Naive thymus-derived CD8-positive, alpha-beta T cell (primary cell): ENCODE measurements at places on chromosomes 3 and 15. TPM values are rescaled to one million over a fixed set of nuclear protein-coding genes. Genes with fewer than 3 reads are reported as not detected.

Gene POLQ
- total RNA-seq = 0.23 TPM

GRCh38 chr3:168511428-168512014, 415.8 kb upstream of the GOLIM4 start:
- H3K27me3 ChIP-seq = no peaks in the 10 kb centered on the region
- H3K36me3 ChIP-seq = no peaks in the 10 kb centered on the region
- no peaks in the 10 kb centered on the region for H3K4me1 ChIP-seq
- no peak overlapping the region for H3K27ac ChIP-seq

Gene CNTN4
- total RNA-seq = not detected

DNA sequence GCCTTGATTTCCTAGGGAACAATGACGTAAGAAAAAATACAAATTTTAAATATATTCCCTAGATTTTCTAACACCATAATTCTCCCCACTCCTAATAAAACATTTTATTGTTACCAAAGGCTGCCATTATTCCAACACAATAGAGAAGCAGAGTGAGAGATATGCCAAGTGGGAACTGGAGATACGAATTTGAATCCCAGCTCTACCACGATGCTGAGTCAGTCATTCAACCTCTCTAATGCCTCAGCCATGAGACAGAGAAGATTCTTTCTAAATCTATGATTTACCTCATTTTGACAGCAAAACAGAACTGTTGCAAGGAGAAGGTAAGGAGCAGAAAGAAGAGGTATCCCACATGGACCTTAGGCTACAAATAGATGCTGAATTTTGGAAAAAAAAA, 112.5 kb downstream of the IGF2BP2 start:
- H3K4me3 ChIP-seq = no peak overlapping the region
- H3K36me3 ChIP-seq = no peaks in the 10 kb centered on the region
- no peak overlapping the region for H3K27ac ChIP-seq

Gene GOLGA6A
- 0.39 TPM for total RNA-seq

DNA sequence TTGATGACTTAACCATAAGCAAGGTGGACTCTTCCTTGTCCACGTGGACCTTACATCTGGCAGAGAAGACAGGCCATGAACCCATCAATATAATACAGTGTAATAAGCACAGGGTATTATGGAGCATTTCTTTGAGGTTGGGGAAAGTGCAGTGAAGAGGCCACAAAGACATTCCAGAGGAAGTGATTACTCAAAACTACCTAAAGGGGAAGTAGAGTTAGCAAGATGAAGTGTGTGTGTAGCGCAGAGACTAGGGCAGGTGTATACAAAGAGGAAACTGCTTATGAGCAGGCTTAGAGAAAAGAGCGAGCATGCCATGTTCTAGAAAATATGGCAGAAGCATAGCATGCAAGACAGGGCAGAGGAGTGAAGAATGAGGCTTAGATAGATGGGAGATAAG, 17.9 kb downstream of the CP start:
- H3K27me3 ChIP-seq = peaks cover 18% of the 10 kb centered on the region
- no peaks in the 10 kb centered on the region for H3K36me3 ChIP-seq

Gene GPR156
- not detected for total RNA-seq

Gene PRR23E
- not detected for total RNA-seq

DNA sequence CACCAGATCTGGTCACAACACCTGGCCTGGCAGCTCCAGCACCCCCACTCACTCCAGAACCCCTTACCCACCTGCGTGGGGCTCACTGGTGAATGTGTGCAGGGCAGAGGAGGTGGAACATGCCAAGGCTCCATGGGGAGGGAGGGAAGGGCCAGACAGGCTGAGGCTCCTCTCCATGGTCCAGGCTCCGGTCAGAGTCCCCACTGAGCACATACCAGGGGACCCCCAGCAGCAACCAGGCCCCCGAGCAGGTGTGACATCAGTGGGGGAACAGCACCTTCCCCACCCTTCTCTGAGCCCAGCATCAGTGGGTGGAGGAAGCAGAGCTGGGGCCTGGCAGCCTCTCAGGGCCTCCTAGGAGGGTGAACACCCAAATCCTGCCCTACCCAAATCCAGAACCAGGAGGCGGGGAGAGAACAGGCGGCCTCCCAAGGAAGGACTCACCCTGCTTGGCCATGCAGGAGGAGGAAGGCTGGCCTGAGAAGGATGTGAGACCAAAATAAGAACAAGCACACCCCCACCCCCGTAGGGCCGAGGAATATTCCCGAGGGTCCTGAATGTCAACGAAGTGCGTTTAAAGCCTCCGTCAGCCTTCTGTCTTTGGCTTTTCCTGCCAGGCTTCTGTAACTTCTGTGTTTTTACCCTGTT, 1.1 kb upstream of the GP9 start:
- no peak for DNase-seq
- no peaks in the 10 kb centered on the region for H3K27me3 ChIP-seq
- H3K27ac ChIP-seq = no peak overlapping the region
- H3K4me3 ChIP-seq = no peak overlapping the region
- H3K36me3 ChIP-seq = no peaks in the 10 kb centered on the region

- no peaks in the 10 kb centered on the region for H3K36me3 ChIP-seq
- no peak for DNase-seq
- no peaks in the 10 kb centered on the region for H3K4me1 ChIP-seq
- H3K27ac ChIP-seq = no peak overlapping the region
- H3K4me3 ChIP-seq = no peak overlapping the region
- H3K27me3 ChIP-seq = peaks cover 10% of the 10 kb centered on the region
These were observed 54.4 kb downstream of the ATP8B4 start for GRCh38 chr15:50064673-50065072.

GRCh38 chr3:1442271-1442670, 349.4 kb downstream of the CNTN6 start:
- no peaks in the 10 kb centered on the region for H3K4me1 ChIP-seq
- no peaks in the 10 kb centered on the region for H3K27me3 ChIP-seq
- no peaks in the 10 kb centered on the region for H3K36me3 ChIP-seq
- no peak overlapping the region for H3K4me3 ChIP-seq
- H3K27ac ChIP-seq = no peak overlapping the region

DNA sequence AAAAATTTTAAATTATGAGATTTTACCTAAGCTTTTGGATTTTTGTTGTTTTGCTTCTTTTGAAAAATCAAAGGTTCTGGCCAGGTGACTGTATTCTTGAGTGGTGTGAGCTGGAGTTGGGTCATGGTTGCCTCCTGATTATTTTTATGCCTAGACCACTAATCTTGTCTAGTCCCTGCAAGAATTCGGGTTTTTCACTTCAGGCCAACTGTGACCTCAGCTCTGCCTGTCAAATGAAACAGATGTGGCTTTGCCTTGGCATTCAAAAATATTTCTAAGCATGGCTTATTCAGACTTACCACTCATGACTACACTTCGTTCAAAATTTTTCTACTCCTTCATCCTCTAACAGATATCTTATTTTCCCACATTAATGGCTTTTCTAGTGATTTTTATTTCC, 25.4 kb upstream of the CDV3 start:
- H3K27ac ChIP-seq = no peak overlapping the region
- H3K36me3 ChIP-seq = no peaks in the 10 kb centered on the region
- H3K27me3 ChIP-seq = no peaks in the 10 kb centered on the region
- H3K4me3 ChIP-seq = no peak overlapping the region

Gene MAPKBP1
- 36.0 TPM for total RNA-seq

Gene IL12A
- 3.0 TPM for total RNA-seq

Gene RBMS3
- not detected for total RNA-seq

DNA sequence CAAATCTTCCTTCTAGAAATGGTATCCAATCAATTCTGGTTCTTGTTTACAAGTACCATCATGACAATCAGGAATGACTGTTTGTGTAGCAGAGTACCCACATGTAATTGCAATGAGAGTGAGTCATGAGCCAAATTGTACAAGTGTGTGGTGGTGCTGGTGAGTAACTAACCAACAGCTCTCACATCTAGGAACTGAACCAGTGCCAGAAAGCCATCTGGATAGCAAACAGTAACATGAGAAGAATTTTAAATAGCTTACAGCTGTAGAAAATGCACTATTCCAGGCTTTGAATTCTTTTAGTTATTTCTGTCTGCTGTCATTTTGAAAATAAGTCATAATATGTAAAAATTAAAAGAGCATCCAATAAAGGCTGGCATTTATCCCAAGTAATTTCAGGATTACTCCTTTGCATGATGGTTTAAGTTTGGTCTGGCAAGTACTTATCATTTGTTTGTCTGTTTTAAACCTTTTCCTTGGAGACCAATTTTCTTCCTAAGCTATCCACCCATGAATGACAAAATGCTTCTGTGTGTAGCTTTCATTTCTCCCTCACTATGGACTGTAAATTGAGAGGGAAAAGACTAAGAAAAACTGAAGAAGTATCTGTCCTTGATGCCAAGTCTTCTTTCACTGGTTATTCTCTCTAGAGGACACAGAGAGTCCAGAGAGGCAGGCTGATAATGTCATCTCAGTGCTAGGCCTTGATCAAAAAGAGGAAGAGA, 60.0 kb downstream of the PIK3CB start:
- H3K27me3 ChIP-seq = no peaks in the 10 kb centered on the region
- no peak overlapping the region for H3K4me3 ChIP-seq
- H3K36me3 ChIP-seq = no peaks in the 10 kb centered on the region
- peak overlapping the region; percentile 69 for H3K27ac ChIP-seq
- no peak for DNase-seq
- H3K4me1 ChIP-seq = peaks cover 34% of the 10 kb centered on the region

- H3K27ac ChIP-seq = no peak overlapping the region
- no peak for DNase-seq
- H3K4me3 ChIP-seq = no peak overlapping the region
- H3K27me3 ChIP-seq = no peaks in the 10 kb centered on the region
- no peaks in the 10 kb centered on the region for H3K36me3 ChIP-seq
These were observed 580.2 kb downstream of the AGBL1 start for GRCh38 chr15:86659724-86660411.

Gene GATA2
- not detected for total RNA-seq

DNA sequence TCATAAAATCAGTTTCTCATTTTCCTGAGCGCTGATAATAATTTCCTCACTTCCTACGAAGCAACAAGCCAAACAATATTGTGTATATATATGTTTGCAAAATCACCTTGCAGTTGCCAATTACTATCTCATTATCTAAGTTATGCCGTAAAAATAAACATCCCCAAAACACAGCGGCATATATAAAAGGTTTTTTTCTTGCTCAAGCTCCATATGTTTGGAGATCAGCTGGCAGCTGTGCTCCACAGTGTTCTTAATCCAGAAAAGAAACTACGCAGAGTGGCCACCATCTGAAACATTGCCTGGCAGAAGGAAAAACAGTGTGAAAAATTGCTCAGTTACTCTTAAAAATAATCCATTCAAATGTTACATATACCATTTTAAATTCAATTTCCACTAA, 951.4 kb downstream of the PLOD2 start:
- H3K4me3 ChIP-seq = no peak overlapping the region
- no peak for DNase-seq
- no peak overlapping the region for H3K27ac ChIP-seq
- no peaks in the 10 kb centered on the region for H3K27me3 ChIP-seq

Gene ZDHHC23
- total RNA-seq = 5.8 TPM

Gene TM6SF1
- total RNA-seq = 0.58 TPM

GRCh38 chr3:174153871-174154270, 705.3 kb upstream of the NAALADL2 start:
- no peaks in the 10 kb centered on the region for H3K4me1 ChIP-seq
- no peak overlapping the region for H3K27ac ChIP-seq
- no peaks in the 10 kb centered on the region for H3K36me3 ChIP-seq
- no peak for DNase-seq

DNA sequence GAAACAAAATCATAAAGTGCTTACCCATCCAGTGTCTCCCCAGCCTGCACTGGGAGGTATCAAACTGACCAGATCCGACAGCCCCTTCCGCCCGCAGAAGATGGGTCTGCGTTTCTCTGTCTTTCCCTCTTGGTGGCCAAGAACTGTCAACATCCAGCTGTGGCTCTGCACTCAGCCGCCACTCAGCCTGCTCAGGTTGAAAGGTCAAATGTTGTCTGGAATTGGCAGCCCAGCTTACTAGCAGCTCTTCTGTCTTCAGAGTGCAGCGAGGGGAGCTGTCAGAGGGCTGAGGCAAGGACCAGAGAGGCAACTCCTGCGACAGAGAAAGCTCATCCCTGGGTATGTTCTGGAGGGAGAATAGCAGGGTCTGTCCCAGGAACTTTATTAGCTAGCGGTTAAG, 45.4 kb downstream of the GOLGA6L2 start:
- H3K27ac ChIP-seq = no peak overlapping the region
- no peak for DNase-seq
- no peaks in the 10 kb centered on the region for H3K36me3 ChIP-seq
- H3K4me1 ChIP-seq = no peaks in the 10 kb centered on the region
- H3K4me3 ChIP-seq = no peak overlapping the region

- H3K27ac ChIP-seq = no peak overlapping the region
- no peaks in the 10 kb centered on the region for H3K27me3 ChIP-seq
- H3K4me3 ChIP-seq = no peak overlapping the region
These were observed 62.9 kb downstream of the UMPS start for GRCh38 chr3:124793054-124793739.

- no peak for DNase-seq
- no peak overlapping the region for H3K4me3 ChIP-seq
- no peaks in the 10 kb centered on the region for H3K27me3 ChIP-seq
- H3K27ac ChIP-seq = no peak overlapping the region
- peaks cover 40% of the 10 kb centered on the region for H3K4me1 ChIP-seq
These were observed 15.4 kb upstream of the CRBN start for GRCh38 chr3:3194861-3195260.

Gene GPR62
- not detected for total RNA-seq

- H3K36me3 ChIP-seq = peaks cover 7% of the 10 kb centered on the region
- no peak within 1 kb of the TSS for H3K27ac ChIP-seq
- H3K4me3 ChIP-seq = no peak within 1 kb of the TSS
- H3K4me1 ChIP-seq = no peaks in the 10 kb centered on the region
These were observed at the start of gene SLC7A14 for GRCh38 chr3:170585937-170586310. TSS of gene SLC7A14 (minus strand) at chr3:170586075. CDS start at chr3:170526936, 59,139 bp downstream.

Gene NMNAT3
- total RNA-seq = 8.8 TPM

GRCh38 chr15:57124036-57124435, 205.6 kb downstream of the TCF12 start:
- H3K36me3 ChIP-seq = peaks cover 54% of the 10 kb centered on the region
- no peak overlapping the region for H3K27ac ChIP-seq
- DNase-seq = no peak

GRCh38 chr3:51942603-51943450, 664 bp downstream of the PARP3 start:
- peaks cover 16% of the 10 kb centered on the region for H3K4me1 ChIP-seq
- H3K27me3 ChIP-seq = no peaks in the 10 kb centered on the region
- H3K27ac ChIP-seq = peak overlapping the region; percentile 91

Gene GHRL
- 1.3 TPM for total RNA-seq

- no peak for DNase-seq
- H3K36me3 ChIP-seq = no peaks in the 10 kb centered on the region
- H3K27me3 ChIP-seq = peaks cover 30% of the 10 kb centered on the region
- peaks cover 16% of the 10 kb centered on the region for H3K4me1 ChIP-seq
These were observed 1.4 kb downstream of the CEMIP start for GRCh38 chr15:80780416-80781221.

Gene SLC12A8
- 0.19 TPM for total RNA-seq

DNA sequence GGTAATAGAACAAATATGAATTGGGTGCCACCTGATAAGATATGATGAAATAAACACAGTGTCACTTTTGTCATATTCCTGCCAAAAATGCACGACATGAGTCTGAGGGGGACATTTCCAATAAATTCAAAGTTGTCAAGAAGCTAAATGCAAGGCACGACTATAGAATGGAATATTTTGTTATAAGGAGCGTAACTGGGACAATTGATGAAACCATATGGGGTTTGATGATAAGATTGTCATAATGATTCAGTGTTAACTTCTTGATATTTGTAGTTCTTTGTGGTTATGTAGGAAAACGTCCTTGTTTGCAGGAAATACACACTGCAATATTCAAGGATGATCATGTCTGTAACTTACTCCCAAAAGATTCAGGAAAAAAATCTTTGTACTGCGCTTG, 163.3 kb downstream of the MEX3B start:
- no peaks in the 10 kb centered on the region for H3K36me3 ChIP-seq
- no peak overlapping the region for H3K27ac ChIP-seq
- H3K4me3 ChIP-seq = no peak overlapping the region
- H3K27me3 ChIP-seq = no peaks in the 10 kb centered on the region
